ENCODE measurements at places on chromosomes 3 and 15.
A peak's percentile ranks its signal among the peaks of the same experiment; 100 is the strongest.

GRCh38 chr3:38142959-38143358, 4.5 kb downstream of the MYD88 start:
- DNase-seq = no peak

GRCh38 chr3:94132777-94133176, 69.9 kb downstream of the NSUN3 start:
- DNase-seq = no peak

- DNase-seq = no peak
Measured at GRCh38 chr3:110227991-110228390, 843.6 kb upstream of the NECTIN3 start.

DNA sequence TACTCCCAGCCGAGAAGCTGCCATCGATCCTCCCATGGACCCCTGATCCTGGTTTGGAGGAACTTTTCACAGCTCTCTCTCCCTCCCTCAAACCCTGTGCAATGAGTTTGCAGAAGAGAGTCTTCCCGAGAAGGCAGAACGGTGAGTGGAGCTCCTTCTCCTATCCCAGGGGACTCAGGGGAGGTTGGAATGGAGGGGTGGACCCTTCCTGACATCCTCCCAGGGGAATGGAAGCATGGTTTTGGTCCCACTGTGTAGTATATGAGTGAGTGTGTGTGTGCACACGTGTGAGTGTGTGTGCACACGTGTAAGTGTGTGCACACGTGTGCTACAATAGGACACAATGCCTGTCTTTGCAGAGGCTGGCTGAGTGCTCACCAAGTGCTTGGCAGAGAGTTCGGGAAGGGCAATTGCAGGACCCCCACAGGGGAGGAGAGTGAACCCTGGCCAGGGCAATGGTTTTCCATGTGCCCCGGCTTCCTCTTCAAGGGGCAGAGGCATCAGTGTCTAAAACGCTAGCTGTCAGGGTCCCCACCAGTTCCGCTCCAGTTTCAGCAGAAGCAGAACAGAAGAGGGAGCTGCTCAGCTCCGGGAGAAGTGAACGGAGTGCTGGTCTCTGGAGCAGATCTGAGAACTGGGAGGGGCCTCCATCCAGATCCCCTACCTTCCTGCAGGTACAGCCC, 13.8 kb upstream of the IL16 start:
- no peak for DNase-seq

DNA sequence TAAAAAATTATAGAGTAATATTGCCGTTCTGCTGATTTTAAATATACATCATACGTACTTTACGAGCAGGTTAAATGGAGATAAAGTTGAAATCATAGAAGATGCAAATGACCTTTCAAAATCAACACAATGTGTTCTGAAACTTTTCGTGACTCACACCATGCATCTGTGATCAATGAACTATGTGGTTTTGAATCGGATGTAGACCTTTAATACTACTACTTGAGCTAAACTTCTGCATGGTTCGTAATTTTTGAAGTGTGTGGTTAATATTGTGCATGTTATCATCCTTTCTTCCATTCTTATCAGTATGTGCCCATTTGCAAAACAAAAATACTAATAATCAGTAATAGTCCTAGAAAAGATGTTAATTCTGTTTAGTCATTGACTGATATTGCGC, 58.9 kb downstream of the GASK1A start:
- no peak for DNase-seq

GRCh38 chr15:63107895-63108546, 13.6 kb upstream of the LACTB start:
- DNase-seq = peak; percentile 100

- no peak for DNase-seq
Measured at GRCh38 chr15:100940767-100941379, 21.7 kb downstream of the LRRK1 start.

DNA sequence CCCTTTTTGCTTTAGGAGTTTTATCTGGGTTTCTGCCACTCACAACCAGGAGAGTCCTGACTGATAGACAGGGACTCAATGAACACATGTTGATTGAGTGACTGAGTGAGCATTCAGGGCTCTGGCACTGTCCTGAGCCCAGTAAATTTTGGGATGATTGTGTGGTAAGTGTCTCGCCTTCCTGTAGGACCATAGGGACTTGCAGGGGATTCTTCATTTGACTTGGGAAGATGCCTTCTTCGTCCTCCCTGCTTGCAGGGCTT, 22.3 kb upstream of the FLNB start:
- no peak for DNase-seq

- DNase-seq = peak; percentile 37
Measured at GRCh38 chr3:178195824-178196223, 340.4 kb upstream of the KCNMB2 start.

DNA sequence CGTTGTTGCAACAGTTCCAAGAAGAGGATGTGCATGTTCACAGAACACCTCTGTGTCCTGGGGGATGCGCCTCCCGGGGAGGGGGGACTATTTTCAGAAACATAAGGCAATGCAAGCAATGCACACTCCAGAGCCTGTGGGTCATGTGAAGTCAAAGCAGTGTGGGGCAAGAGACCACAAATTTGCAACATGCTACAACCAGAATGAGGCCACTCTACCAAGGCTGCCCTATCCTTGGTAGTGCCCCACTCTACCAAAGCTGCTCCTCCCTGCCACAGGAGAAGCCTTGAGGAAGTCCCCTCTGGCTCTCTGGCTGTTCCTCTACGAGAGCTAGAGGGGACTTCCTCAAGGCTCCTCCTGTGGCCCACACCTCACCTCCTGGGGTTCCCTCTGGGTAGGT, 8.4 kb upstream of the NR2C2 start:
- DNase-seq = no peak

DNA sequence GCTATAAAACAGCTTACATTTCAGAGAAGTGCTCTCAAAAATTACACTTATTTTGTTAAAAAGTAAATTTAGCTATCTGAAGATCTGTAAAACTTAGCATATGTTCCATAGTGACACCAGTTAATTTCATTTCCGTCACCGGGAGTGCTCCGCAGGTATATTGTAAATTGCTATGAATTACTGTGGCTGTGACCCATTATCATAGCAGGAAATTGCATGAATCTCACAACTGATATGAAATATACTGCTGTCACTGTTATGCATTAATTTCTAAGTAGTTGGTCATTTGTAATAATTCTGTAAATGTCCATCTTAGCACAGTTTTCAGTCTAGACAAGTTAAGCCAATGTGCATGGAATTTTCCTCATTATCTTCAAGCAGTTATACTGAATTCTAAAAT, 91.2 kb downstream of the EPHA3 start:
- no peak for DNase-seq

DNA sequence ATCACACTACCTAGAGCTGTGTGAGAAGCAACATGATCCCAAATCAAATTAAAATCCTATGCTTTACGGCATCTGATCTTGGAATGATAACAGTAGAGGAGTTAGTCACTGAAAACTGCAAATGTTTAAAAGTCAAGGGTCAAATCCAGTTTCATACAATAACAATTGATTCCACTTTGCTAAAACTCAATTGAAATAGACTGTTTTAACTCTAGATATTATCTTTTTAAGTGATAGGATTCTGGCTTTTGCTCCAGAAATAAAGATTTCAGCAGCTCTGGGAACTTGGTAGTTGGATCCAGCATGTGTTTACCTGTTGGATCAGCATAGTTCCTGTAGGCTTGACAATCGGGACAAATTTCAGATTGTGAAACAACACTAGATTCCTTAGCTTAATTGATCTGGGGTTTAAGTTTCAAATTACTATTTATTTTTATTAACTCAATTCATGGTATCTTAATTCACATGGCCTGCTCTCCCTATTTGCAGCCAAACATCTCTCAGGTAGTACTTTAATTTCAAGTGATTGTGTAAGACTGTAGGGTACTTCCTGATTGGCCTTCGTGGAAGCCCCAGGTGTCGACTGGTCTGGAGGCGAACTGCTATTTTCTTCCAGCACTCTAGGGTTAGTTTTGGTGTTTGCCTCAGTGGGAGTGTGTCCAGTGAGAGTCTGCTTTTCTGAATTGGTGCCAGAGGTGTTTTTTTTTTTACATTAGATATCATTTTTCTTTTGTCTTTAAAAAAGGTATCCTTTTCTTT, 16.6 kb downstream of the NFKBIZ start:
- DNase-seq = no peak

GRCh38 chr3:144770915-144771351, 799.3 kb downstream of the DIPK2A start:
- DNase-seq = no peak

DNA sequence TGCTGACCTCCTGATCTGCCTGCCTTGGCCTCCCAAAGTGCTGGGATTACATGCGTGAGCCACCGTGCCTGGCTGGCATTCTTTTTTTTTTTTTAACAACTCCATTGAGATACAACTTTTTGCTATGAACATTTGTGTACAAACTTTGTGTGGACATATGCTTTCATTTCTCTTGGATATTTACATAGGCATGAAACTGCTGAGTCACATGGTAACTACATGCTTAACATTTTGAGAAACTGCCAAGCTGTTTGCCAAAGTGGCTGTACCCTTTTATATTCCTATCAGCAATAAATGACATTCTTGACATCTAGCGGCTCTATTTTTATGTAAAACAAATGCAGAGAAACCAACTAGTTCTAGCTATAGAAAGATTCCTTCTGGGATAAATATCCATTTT, 8.7 kb upstream of the YEATS2 start:
- no peak for DNase-seq

DNA sequence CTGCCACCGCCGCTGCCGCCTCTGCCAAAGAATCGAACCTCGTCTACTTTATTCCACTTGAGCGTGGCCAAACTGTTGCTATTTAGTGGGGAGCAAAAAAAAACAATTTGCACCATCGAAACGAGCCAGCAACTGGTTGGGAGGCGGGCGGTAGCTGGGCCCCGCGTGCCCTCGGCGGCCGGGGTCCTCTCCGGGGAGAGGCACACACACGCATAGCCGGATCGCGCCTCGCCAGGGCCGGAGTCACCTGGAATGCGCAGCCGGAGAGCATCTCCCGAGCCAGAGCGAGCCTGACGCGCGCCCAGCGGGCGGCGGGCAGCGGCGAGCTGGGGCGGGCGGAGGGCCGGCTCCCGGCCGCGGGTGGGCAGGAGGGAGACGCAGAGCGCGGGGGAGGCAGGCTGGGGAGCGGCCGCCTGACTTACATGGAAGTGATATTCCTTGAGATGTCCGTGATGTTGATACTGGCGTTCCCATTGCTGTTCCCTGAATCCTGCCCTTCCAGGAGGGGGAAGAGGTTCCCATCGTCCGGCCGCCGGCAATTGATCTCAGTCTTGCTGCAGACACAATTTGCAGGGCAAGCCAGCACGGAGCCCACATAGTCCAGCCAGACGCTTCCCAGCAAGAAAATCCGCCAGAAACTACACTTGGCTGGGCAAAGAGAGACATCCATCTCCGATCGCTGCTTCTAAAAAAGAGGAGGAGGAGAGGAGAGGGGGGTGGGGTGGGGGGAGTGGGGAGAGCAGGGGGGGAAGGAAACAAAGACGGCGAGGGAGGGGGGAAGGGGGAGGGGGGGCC, 858 bp downstream of the NTRK3 start:
- no peak for DNase-seq

DNA sequence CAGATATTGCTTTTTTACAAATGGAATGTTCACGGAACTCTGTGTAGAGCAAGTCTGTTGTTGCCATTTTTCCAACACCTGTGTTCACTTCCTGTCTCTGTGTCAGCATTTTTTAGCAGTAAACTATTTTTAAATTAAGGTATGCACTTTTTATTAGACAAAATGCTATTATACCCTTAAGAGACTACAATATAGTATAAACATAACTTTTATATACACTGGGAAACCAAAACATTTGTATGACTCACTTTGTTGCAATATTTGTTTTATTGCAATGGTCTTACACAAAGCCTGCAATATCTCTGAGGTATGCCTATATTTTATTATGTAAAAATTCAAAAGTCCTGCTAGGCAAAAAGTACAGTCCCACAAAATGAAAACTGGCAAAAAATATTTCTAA, 39.8 kb upstream of the FGF7 start:
- DNase-seq = no peak

DNA sequence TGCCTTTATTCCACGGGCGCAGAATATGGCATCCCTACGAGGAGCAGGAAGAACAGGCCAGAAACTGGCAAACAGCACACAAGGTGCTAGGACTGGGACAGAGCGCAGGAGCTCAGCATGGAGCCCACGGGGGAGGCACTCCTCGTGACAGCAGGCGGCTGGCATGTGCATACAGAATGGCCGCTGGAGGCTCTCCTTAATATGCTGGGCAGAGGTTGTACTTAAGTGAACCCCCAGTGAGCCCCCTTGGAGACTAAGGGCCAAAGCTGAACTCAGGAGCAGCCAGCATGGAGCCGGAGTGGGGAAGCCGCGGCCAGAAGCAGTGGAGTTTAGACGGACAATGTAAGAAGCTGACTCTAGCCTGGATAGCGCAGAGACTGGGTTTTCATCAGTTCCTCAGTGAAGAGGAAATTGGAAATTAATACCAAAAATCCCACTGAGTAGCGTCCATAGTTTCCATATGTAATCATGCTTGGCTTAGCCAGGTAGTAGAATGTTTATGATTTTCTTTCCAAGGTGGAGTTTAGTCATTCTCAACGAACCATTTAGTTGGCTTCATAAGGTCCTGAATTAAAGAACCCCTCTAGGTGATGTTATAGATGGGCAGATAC, 69.4 kb downstream of the EPHB3 start:
- DNase-seq = no peak

GRCh38 chr3:46917257-46917656, 39.7 kb downstream of the PTH1R start:
- DNase-seq = no peak

- no peak for DNase-seq
Measured at GRCh38 chr3:27625864-27626263, 96.3 kb downstream of the EOMES start.

DNA sequence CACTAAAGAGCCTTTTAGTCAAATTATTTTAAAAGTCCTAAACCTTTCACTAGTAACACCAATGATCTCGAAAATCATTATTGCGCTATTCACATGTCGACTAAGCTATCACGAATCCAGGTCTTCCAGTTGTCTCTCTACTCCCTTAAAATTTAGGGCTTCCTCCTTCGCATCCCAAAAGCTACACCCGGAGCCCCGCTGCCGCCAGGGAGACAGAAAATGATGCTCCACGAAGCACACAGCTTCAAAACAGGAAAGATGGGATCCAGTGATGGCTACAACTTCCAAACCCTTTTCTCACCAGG, 253 bp downstream of the IFT80 start:
- no peak for DNase-seq

DNA sequence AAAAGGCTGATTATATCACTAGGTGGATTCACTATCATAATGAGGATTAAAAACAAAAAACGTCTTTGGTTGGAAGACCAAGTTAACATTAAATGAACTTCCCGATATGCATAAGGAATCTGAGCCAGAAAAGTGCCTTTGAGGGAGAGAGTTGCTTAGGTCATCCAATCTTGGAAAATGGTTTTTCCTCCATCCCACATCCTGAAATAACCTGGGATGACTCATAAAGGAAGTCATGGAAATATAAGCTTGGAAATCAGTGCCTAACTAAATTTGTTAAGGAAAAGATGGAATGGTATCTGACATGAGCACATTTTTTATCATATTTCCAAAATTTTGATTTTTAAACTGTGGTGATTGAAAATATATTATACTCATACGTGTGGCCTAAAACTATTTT, 66.0 kb downstream of the KBTBD8 start:
- DNase-seq = no peak

GRCh38 chr3:140972833-140973232, 31.2 kb downstream of the SLC25A36 start:
- no peak for DNase-seq

GRCh38 chr15:74855857-74856256, 12.9 kb upstream of the ULK3 start:
- DNase-seq = no peak

GRCh38 chr3:122101646-122102045, 46.5 kb downstream of the CD86 start:
- DNase-seq = no peak
